MCF 10A (cell line): ENCODE measurements at places on chromosomes 11 and 22.

DNA sequence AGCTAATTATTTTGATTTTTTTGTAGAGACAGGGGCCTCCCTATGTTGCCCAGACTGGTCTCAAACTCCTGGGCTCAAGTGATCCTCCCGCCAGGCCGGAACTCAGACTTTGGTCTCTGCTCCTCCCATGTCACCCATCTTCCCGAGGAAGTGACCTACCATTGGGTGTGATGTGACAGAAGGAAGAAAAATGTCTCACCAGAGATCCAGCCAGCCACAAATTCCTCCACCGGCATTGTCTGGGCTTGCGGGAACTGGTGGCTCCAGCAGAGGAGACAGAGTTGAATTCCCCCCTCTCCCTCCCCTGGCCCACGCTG lies 772 bp downstream of the SLC25A45 start:
- DNase-seq = no peak

DNA sequence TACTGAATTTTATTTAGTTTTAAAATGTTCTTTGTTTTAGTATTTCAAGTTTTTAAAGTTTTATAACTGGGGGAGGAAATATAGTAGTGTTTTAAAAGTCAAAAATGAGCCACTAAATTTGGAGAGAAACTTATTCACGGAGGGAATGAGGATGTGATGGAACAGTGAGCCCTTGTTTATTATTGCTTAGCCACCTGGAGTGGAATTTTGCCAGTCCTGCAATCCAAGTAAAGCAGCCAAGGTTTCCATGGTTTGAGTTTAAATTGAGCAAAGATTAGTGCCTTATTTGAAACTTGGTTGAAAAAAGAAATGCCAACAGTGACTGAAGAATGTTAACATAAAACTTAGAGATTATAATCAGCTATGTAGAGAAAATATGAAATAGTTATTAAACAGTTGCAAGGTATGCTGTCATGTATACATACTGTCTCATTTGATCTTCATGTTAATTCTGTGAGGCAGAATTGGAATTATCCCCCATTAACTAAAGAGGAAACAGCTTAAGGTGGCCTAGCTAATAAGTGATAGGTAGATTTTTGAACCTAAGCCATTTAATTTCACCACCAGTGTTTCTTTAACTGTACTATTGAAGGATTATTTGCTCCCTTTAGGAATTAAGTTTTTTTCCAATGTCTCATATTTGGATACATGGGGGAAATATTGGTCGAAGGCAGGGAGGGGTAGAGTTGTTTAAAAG lies 36.4 kb downstream of the SWAP70 start:
- no peak for DNase-seq

DNA sequence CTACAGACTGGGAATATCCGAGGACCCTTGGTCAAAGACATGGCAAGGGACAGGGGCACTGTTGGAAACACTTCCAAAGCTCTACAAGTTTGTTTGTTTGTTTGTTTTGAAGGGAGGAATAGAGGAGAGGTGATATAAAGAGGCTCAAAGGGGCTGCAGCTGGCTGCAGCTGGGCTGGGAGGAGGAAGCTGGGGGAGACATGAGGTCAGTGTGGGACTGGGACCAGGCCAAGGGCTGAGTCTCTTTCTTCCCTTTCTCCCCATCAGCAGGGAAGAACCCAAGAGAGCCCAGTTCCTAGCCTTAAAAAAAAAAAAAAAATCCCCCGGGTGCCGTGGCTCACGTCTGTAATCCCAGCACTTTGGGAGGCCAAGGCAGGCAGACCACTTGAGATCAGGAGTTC lies 5.0 kb downstream of the RHOG start:
- no peak for DNase-seq

DNA sequence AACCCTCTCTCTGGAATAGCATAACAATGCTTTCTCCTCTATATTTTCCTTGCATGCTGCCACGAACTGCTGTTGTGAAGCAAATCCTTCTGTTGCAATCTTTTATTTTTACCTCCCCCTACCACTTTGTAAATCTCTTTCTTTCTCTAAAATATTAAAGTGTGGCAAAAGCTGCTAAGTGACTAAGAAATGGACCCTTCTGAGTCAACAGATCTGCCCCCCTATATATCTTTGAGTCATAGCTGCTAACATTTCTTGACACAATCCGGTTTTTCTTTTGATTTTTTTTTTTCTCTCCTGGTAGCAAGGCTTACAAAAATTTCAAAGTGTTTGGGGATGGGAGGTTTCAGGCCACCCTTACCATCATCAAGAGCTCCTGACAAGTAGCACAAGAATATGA lies 39.0 kb upstream of the KIRREL3 start:
- DNase-seq = no peak

- DNase-seq = no peak
These were observed 267.0 kb downstream of the TBC1D22A start for GRCh38 chr22:47029244-47030074.

DNA sequence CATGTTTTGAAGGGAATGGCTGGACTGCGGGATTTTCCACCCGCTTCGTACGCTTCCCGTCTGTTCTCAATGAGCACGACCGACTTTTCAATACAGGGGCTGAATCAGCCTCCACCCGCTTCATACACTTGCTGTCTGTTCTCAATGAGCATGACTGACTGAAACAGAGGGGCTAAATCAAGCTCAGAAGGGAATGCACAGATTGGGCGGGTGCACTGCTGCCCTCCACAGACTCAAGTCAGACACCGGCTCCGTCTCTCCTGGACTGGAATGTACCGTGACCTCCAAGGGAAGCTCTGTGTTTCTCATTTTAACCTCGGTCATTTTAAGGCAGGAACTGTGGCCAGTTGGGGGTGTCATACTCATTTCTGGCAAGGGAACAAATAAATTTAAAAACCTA lies 48.5 kb downstream of the BRD1 start:
- DNase-seq = no peak

DNA sequence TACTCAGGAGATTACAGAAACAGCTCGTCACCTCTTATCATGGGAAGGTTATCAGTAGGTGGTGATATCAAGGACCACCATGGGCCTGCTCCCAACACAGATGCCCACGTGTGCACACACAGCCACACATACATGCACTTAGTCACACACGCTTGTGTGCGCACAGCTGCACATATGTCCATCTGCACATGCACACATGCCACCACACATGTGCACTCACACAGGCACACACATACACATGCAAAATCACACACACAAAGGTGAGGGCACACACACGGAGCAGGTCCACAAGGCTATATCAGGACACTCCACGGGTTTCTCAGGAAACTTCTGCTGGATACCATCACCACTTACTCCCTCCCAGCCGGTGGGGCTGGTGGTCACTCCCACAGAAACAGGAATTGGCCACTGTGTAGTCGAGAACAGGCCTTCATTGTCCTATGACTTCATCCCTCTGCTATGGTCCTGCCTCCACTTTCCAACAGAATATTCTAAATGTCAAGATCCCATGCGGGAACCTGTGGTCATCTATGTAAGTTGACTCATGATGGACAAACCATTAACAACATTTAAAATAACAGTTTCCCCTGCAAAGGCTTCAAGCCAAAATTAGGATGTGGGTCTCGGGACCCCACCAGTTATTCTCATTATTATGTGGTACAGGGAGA lies 2.2 kb downstream of the C11orf24 start:
- no peak for DNase-seq

GRCh38 chr11:33500332-33500731 lies 200.3 kb downstream of the C11orf91 start:
- no peak for DNase-seq

GRCh38 chr11:102346748-102347461 lies at the start of gene BIRC2:
TSS of gene BIRC2 (plus strand) at chr11:102347214. CDS start at chr11:102349855, 2,641 bp downstream.
- peak; percentile 92 for DNase-seq

DNA sequence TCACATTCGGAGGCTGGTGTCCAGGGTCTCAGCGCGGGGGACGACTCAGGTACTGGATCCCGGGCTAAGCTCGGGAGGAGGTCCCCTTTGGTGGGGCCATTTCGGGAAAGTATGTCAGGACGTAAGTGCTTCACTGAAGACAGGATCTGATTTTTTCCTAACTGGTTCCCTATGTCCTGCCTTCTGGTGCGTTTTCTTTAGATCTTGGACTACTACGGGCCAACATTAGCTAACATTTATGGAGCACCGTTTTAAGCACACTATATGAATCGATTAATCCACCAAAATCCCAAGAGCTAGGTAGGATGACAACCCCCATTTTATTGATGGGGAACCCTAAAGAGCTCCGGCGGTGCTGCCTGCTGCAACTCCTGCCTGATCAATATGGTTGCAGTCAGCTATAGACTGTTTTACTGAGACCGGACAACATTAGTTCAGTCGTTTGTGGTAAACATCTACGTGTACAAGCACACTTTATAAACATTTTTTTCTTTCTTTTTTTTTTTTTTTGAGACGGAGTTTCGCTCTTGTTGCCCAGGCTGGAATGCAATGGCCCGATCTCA lies 17.0 kb upstream of the WDR74 start:
- DNase-seq = no peak
